Left renal pelvis (tissue), 4 donors: ENCODE measurements at places on chromosomes 7 and 10. TPM values are rescaled to one million over a fixed set of nuclear protein-coding genes. Genes with fewer than 3 reads are reported as not detected.

CTTNBP2 gene
- 29.7 TPM for polyA plus RNA-seq

GPR22 gene
- polyA plus RNA-seq, result 0.53 TPM

GRCh38 chr7:87575521-87575920 is 25.2 kb downstream of the ABCB1 start:
- DNase-seq, result no peak

- DNase-seq, result no peak
Observed at GRCh38 chr10:102608487-102608886, 35.8 kb upstream of the TRIM8 start.

DNA sequence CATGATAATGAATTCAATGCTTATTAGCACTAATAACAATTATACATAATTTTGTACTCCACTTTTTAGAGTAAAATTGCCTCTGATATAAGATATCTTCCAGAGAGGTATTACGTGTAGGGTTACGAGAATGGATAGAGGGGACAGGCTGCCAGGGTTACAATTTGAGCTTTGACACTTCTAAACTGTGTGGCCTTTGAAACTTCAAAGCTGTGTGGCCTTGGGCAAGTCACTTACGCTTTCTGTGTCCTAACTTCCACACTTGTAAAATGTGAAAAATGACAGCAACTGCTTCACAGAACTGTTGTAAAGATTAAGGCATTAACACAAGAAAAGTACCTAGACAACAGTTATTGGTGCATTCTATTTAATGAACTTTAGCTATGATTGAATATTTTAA is 259.5 kb upstream of the SLC26A5 start:
- DNase-seq, result no peak

- DNase-seq, result no peak
Observed at GRCh38 chr7:35734001-35734483, 39.1 kb upstream of the HERPUD2 start.

DNA sequence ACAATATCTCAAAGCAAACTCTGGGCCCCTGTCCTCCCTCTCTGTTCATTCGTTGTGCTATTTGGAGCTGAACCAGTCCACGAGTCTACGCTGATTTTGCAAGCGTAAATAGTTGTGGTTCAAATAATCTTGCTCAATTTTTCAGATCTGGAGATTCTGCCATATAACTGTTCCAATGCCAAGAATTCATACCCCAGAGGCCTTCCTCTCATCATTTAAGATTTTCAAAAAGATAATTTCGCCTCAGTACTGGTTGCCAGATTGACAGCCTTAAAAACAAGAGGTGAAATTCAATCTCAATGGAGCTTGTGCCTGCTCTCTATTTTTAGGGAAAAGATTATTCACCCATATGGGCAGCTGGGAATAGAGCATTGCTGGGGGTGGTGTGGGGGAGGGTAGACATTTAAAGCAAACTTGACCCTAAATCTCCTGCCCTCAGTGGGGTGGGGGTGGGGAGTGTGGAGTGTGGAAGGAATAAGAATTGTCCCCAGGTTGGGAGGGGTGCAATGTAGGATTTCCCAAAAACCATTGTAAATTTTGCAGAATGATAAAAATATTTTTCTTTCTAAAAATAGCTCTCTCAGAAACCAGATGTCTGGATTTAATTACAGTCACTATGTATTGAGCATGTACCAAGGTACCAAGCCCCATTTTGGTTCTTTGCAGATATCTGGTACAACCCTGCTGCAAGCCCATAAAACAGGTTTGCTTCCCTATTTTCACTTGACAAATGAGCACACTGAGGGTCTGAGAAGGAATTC is 104.7 kb upstream of the EEPD1 start:
- no peak for DNase-seq
